GM23338 (cell line): ENCODE measurements at places on chromosomes 2 and 18. TPM values are rescaled to one million over a fixed set of nuclear protein-coding genes. Genes with fewer than 3 reads are reported as not detected.

GRCh38 chr2:230947908-230948365 is 22.9 kb upstream of the GPR55 start:
- DNase-seq: no peak

DNA sequence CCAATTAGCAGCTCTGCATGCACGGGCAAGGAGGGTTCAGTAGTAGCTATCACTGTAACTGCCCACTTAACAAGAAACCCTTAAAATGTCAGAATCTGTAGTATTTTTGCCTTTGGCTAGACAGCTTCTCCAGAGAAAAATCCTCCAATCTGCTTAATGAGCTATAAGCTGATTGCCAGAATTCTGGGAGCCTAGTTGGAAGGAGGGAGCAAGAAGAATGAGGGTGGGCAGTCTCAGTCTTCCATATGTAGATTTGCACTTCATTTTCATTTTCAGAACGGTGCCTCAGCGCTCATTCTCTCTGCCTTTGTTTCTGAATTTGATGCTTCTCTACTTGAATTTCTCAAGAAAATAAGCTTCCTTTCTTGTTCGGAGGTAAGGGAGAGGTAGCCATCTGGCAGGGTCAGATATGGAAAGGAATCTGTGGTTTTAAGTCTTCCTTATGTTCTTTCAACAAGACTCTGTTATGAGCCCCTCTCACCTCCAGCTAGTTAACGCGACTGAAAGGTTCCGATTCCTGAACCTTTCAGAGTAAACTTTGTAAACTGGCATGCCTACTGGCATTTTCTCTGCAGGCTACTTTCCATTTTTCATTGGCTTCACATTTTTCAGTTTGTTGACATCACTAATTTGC is 53.5 kb downstream of the HNRNPLL start:
- DNase-seq: no peak

DNA sequence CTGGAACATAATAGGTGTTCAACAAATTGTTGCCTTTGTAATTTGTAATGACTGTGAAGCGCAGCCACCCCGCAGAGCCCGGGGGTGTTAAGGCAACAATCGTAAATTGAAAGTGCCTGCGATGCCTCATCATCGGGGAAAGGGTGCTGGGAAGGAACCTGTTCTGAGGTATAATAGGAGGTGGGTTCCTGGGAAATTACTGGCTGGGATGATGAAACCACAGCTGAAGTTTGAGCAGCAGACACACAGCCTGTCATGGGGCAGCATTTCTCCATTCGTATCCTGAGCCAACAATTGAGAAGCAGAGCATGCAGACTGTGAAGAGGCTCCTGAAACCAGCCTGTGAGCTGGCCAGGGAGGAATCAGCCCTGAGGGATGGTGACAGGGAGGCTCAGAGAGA is 404.0 kb upstream of the MYT1L start:
- no peak for DNase-seq

The OSR1 gene
- total RNA-seq: 0.24 TPM in 1 of 2 replicates, not detected in the other

The AKAIN1 gene
- not detected in 2 replicates for total RNA-seq

The GDF7 gene
- 0.19 and 0.52 TPM in 2 replicates for total RNA-seq
